Right cardiac atrium (tissue), 5 donors: ENCODE measurements at places on chromosomes 7 and 10. TPM values are rescaled to one million over a fixed set of nuclear protein-coding genes. Genes with fewer than 3 reads are reported as not detected.

Gene ADCY1
- 4.3 TPM for total RNA-seq

Gene HKDC1
- total RNA-seq: not detected

Gene MGAM2
- total RNA-seq: not detected

Gene ECHDC3
- 70.1 TPM for total RNA-seq

Gene TMEM196
- not detected for total RNA-seq

Gene TRA2A
- total RNA-seq: 44.9 TPM

Gene CALHM1
- total RNA-seq: not detected

Gene NOBOX
- not detected for total RNA-seq

Gene CLCN1
- total RNA-seq: not detected
